ENCODE measurements at places on chromosomes 3 and 15. TPM values are rescaled to one million over a fixed set of nuclear protein-coding genes. Genes with fewer than 3 reads are reported as not detected.

TLNRD1 gene
- 25.8 TPM for total RNA-seq

DOCK3 gene
- 1.7 TPM for total RNA-seq

IQCH gene
- total RNA-seq: 1.6 TPM

FOXB1 gene
- total RNA-seq: 0.68 TPM

SLC30A4 gene
- 1.2 TPM for total RNA-seq

TMEM44 gene
- 2.4 TPM for total RNA-seq

MRPL3 gene
- 175 TPM for total RNA-seq

PLA2G4E gene
- not detected for total RNA-seq

CCR4 gene
- total RNA-seq: 86.6 TPM

MYO9A gene
- total RNA-seq: 21.3 TPM

GPR160 gene
- total RNA-seq: 3.6 TPM

STRC gene
- total RNA-seq: 0.05 TPM

SYNPR gene
- total RNA-seq: not detected

SOX14 gene
- not detected for total RNA-seq

GCSAM gene
- 1.7 TPM for total RNA-seq

BCHE gene
- not detected for total RNA-seq

OXTR gene
- 0.78 TPM for total RNA-seq

CCR1 gene
- 6.7 TPM for total RNA-seq

MYH15 gene
- total RNA-seq: not detected

CAPN3 gene
- 2.3 TPM for total RNA-seq

FANCD2OS gene
- not detected for total RNA-seq

MYO5C gene
- 0.24 TPM for total RNA-seq

GOLGA8M gene
- total RNA-seq: 0.54 TPM

DPPA4 gene
- not detected for total RNA-seq

SLC22A13 gene
- 0.47 TPM for total RNA-seq

CTXND1 gene
- not detected for total RNA-seq

Measured in activated CD4-positive, alpha-beta T cell treated with anti-CD3 and anti-CD28 coated beads, Interleukin-2, amount 10 ng/mL, durations not matched to agents 24 days and 14 days (primary cell).